NT2/D1 (cell line): ENCODE measurements at places on chromosomes 13 and 19.

DNA sequence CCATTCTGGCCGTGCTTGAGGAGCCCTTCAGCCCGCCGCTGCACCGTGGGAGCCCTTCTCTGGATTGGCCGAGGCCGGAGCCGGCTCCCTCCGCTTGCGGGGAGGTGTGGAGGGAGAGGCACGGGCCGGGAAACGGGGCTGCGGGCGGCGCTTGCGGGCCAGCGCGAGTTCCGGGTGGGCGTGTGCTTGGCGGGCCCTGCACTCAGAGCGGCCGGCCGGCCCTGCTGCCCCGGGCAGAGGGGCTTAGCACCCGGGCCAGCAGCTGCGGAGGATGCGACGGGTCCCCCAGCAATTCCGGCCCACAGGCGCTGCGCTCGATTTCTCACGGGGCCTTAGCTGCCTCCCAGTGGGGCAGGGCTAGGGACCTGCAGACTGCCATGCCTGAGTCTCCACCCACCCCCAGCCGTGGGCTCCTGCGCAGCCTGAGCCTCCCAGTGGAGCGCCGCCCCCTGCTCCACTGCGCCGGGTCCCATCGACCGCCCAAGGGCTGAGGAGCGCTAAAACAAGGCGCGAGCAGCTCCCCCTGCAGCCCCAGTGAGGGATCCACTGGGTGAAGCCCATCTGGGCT lies 76.5 kb downstream of the PCDH20 start:
- no peak for DNase-seq

GRCh38 chr13:38819053-38819452 lies 132.2 kb downstream of the FREM2 start:
- DNase-seq: no peak

- DNase-seq: no peak
Observed at GRCh38 chr13:99339736-99340397, 32.7 kb upstream of the GPR183 start.

DNA sequence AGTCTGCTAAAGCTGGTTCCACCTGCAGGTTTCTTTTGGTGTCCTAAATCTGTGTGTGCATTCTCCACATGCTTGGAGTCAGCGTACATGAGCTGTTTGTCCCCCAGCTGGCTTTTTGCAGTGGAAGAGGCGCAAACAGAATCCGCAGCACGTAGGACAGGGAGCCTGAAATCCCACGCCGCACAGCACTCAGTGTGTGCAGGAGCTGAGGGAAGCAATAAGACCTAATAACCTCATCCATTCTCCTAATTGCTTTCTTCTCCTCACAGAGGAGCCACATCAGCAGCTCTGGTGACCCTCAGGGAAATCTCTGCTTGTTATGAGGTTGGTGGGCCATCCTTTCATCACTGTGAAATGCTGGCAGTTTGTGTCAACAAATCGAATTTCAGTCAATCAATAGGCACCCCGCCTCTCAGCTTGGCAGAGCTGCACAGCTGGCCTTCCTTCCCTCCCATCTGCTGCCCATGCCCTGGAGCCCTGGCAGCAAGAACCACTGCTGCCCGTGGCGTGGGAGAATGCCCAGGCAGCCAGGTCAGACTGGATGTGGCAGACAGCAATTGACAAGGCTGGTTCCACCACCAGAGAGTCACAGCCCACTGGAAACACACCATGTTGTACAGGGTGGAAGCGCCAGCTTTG lies 136.7 kb downstream of the ZDHHC20 start:
- no peak for DNase-seq

GRCh38 chr19:6227936-6228325 lies 51.8 kb downstream of the MLLT1 start:
- no peak for DNase-seq

DNA sequence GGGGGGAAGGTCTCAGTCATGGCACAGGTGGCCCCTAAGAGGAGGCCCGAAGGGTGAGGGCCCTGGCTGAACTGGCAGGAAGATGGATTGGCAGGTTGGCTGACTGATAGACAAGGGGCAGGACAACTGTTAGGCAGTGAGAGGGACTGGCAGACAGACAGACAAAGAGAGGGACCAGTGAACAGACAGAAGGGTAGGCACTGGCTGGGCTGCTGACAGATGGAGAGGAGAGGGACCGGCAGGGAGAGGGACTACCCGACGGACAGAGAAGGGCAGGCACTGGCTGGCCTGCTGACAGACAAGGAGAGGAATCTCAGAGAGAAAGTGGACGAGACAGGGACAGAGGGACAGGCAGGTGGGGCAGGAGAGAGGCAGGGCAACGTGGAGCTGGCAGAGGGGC lies 31.8 kb upstream of the EHD2 start:
- no peak for DNase-seq

DNA sequence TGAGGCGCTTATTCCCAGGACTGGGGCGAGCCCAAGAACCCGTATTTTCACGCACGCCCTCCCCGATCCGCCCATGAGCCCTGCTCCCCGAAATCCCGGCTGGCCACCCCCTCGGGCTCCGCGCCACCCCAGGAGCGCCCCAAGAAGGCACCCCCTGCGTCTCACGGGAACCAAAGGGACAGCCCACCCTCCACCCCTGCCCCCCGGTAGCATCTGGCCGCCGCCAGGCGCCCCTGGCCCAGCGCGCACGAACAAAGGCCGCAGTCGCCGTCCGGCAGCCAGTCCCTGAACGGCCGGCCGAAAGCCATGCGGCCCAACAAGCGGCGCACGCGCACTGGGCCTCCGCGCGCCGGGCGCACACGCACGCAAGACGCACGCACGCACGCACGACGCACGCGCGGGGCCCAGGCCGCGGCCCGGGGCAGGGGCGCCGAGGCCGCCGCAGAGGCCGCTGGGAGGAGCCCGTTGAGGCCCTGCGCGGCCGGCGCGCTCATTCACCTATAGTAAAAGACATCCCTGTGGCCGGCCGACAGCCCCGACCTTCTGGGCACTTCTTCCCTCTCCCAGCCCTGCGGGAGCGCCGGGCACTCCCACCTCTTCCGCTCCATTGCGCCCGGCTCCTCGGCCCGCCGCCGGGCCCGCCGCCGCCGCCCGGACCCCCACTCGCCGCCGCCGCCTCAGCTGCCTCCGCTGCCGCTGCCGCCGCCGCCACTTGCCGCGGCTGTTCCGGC lies 476 bp downstream of the MBD3 start:
- DNase-seq: peak; percentile 84

GRCh38 chr13:73739394-73739793 lies 394.8 kb downstream of the KLF12 start:
- DNase-seq: no peak

GRCh38 chr19:17240062-17240752 lies 5.5 kb downstream of the NR2F6 start:
- DNase-seq: no peak

DNA sequence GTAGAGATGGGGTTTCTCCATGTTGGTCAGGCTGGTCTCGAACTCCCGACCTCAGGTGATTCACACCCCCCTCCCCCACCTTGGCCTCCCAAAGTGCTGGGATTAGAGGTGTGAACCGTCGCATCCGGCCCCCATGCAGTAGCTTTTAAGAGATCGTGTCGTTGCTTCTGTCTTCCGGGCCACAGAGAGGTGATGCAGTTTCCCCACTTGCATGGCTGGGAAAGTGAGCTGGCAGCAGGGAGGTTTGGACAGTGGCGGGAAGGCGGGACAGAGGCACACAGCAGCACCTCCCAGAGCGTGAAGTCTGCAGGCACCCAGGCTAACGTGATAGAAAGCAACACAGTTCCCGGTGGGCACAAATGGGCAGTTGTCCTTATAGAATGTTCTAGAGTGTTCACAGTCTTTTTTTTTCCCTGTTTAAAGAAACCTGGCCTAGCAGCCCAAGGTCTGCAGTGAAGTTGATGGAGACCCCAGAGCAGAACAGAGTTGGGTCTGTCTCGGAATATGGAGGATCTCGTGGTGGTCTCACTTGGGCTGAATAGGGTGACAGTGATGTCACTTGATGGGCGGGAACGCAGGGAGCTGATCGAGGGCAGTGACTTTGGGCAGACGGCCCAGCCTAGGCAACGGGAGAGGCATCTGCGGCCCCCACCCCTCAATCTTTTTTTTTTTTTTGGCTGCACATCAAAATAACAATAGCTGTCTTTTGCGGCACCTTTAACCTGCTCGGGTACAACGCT lies 4.9 kb downstream of the UHRF1 start:
- no peak for DNase-seq

- DNase-seq: no peak
Observed at GRCh38 chr13:53004573-53004972, 24.0 kb upstream of the OLFM4 start.

- DNase-seq: no peak
Observed at GRCh38 chr13:109989686-109990085, 203.3 kb upstream of the IRS2 start.

- DNase-seq: no peak
Observed at GRCh38 chr13:50713523-50714248, 129.8 kb downstream of the DLEU7 start.

DNA sequence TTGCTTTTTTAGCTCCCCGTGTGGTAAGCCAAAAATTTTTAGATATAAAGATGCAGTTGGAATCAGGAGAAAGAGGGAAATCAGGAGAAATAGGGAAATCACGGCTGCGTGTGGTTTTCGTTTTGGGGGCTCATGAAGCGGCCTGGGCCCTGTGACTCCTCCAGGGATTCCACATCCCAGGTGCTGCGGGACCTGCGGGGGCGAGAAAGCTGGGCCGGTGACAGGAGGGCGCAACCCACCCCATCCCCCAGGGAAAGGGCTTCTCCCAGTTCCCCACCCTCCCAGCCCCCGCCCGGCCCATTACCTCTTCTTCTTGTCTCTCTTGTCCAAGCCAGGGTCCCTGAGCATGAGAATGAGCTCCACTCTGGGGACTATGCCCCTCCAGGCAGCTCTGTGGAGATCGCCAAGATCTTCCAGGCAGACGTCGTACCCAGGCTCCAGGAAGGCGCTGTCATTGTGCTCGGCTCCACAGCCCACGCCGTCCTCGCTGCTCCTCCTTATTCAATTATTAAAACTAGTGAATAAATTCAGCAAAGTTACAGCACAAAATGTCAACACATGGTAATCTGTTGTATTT lies 111.0 kb downstream of the MRPL57 start:
- no peak for DNase-seq

GRCh38 chr13:109028624-109029023 lies 399.2 kb downstream of the MYO16 start:
- no peak for DNase-seq

- DNase-seq: no peak
Observed at GRCh38 chr13:36332986-36333385, 13.2 kb downstream of the SPART start.

GRCh38 chr19:29526730-29527499 lies 1.1 kb downstream of the VSTM2B start:
- no peak for DNase-seq

DNA sequence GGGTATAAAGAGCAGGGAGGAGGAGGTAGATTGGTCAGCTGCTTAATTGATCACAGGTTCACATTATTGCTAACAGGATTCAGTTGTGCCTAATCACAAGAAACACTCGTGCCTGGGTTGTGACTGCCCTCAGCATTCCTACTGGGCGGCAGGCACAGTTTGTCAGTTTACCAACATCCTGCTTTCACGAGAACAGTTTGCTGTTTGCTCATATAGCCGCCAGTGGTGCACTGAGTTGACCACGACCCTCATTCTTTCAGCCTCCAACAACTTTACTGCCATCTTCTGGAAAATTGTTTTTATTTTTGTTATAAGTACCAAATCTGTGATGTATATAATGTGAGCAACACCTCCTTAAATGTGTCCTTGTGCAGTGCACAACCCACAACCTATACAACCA lies 16.2 kb upstream of the IFT88 start:
- no peak for DNase-seq

- no peak for DNase-seq
Observed at GRCh38 chr13:61128850-61129645, 286.6 kb downstream of the PCDH20 start.

DNA sequence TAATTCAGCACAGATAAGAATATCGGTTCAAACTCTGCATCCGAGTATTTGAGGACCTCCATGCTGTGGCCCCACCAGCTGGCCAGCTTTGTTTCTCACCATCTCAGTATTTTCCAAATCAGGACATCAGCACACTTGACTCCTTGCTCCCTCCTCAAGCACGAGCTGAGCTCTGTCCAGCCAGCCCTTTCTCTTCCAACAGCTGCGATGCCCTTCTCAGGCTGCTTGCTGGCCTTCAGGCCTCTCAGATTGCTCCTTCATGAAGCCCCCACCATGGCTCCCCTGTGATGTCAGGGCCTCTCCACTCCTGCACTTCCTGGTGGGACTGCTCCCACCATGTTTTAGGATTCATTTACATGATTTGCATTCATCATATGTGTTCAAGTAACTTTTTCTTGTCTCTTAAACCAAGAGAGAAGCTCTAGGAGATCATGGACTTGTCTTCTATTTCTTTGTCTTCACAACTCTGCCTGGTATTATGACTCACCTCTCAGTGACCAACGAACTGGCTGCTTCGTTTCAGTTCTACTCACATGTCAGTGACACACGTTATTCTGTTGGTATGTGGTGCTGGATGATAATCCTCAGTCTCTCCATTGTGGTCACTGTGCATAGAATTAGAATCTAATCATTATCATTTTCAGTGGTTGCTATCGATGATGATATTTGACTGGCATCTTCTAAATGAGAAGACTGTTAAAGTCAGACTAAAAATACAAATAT lies 471.7 kb downstream of the EFNB2 start:
- no peak for DNase-seq

- DNase-seq: no peak
Observed at GRCh38 chr19:29675650-29676186, 10.5 kb downstream of the PLEKHF1 start.

DNA sequence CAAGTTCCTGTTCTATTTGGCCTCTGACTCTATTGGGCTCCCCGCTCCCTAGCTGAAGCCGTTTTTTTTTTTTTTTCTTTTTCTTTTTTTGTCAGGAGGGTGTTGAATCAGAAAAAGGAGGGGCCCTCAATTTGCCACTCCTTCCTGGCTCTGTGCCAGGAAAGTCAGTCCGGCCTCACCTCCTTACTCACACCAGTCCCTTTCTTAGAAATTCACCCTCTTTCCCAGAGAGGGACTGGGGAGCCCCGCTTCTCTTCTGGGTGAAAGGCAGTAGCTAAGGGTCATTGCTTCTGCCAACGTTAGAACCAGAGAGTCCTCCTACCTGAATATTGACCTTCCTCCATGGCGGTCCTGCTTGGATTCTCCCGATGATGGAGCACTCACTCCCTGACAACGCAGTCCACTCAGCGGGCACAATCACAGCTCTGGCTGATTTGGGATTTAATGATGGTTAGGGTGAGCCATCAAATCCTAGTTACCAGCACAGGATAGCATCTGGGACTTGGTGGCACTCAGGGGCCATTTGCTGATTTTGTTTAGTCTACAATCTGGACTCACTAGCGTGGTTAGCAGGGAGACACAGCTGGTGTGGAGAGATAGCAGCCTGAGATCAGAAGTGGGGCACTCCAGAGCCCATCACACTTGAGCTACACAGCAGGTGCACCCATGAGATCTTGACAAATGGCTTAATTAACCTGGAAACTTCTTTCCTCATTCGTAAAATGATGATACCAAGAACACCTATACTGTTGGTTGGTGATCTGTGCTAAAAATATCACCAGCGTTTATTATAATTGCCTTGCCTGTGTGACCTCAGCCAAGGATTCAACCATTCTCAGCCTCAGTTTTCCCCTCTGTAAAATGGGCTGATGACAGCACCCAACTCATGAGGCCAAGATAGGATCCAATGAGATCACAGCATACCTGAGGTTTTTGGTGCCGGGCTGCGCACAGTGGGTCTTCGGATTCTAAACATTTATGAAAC lies 2.2 kb downstream of the FCER2 start:
- no peak for DNase-seq

- no peak for DNase-seq
Observed at GRCh38 chr13:91066745-91067144, 280.7 kb upstream of the MIR17HG start.

GRCh38 chr13:114110091-114110829 lies 22.2 kb downstream of the RASA3 start:
- DNase-seq: no peak
